ENCODE measurements at places on chromosomes 11 and 22.

DNA sequence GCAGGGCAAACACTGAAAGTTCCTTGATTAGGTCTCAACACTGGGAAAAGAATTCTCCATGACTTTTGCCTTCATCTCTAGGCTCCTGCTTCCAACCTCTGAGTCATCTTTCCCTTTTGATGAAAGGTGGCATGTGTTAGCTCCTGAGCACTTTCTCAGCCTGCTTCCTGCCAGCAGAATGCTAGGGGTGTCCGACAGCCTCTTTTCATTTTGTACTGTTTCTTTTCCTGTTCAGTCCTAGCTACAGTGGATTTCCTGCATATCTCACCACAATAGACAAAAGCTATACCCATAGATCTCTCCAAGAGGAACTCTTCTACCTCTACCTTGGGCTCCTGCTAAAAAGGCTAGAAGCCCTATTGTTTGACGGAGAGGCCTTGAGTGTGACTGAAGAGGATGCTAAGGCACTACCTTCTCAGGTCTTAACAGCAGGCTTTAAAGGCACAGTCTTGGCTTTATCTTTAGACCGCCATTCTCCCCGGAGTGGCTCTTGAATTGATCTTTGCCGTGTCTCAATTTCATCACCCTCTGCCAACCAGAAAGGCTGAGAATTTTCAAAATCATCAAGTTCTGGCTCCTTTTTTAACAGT lies 145.5 kb downstream of the RBFOX2 start:
- no peak for DNase-seq

GRCh38 chr11:55949330-55949729 lies 13.1 kb upstream of the OR5I1 start:
- DNase-seq, result no peak

- DNase-seq, result no peak
Observed at GRCh38 chr22:47775686-47776085, 1013.2 kb downstream of the TBC1D22A start.

GRCh38 chr11:46322759-46323158 lies 24.5 kb upstream of the DGKZ start:
- DNase-seq, result peak; percentile 50

GRCh38 chr11:113627946-113628345 lies 78.2 kb downstream of the TMPRSS5 start:
- DNase-seq, result no peak

DNA sequence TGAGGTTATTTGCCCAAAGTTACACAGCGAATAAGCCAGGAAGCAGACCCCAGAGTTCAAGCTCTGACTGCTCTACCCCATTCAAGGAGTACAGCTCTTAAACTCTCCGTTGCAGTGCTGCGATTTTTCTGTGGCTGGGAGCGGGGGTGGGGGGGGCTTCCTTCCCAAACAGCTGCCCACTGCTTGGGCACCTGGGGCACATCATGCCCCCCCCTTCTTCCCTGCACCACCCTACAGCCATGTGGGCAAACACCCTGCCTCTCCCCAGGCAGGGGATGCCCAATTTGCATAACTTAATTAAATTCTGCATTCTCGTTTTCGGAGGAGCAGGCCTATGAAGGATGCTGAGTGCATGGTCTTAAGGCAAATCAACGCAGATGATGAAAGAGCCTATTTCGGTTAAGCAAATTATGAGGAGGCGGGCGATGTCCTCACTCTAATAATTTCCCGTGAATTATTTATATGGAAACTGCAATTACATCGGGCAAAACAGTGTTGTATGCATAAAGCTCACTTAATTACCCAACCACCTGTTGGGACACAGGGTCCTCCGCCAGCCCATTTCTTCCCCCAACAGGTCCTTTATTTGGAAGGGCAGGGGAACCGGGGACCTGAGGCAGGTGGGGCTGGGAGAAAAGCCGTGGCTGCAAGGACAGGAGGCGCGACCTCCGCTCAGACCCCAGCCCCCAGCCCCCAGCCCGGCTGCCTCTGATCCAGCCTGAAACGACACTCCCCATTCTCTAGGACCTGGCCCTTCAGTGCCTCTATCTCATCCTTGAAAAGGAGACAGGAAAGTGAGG lies 610.5 kb downstream of the BUD13 start:
- DNase-seq, result no peak

DNA sequence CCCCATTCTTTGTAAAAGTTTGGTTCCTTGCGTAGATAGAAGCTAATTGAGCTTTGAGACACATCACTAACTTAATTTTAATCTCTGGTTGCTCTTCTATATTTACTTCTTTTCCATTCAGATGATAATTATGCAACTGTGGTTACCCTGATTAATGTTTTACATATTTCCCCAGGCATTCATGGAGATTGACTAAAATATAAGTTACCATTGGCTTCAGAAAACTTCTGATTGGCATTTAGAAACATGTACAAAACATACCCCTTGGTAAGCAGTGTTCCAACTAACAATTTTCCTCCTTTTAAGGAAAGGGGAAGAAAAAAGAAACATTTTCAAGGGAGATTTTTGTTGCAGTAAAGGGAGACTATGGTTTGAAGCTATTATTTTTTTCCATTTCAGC lies 43.9 kb downstream of the FAT3 start:
- no peak for DNase-seq

GRCh38 chr11:86061483-86062205 lies 7.2 kb downstream of the PICALM start:
- no peak for DNase-seq

GRCh38 chr11:1763336-1763795 lies 361 bp downstream of the CTSD start:
- no peak for DNase-seq

GRCh38 chr11:73216465-73216864 lies 1.6 kb upstream of the P2RY2 start:
- no peak for DNase-seq

DNA sequence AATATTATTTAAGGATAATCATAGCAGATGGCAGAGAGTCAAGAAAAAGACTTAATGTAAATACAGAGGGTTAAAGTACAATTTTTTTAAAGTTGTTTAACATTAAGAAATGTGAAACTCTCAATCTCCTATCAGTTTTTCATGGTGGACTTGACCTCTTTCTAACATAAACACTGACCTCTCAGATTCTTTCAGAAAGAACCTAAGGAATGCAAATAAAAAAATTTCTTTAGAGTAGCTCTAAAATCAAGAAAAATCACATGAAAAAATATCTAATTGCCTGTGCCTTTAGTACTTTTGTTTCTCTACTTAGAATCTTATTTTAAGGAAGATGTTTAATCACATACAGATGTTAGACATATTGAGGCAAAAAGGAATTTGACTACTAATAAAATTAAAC lies 12.9 kb downstream of the RNF141 start:
- DNase-seq, result no peak

- DNase-seq, result no peak
Observed at GRCh38 chr11:28836285-28837081, 728.3 kb downstream of the METTL15 start.

- no peak for DNase-seq
Observed at GRCh38 chr22:29782061-29782845, 15.1 kb downstream of the UQCR10 start.

DNA sequence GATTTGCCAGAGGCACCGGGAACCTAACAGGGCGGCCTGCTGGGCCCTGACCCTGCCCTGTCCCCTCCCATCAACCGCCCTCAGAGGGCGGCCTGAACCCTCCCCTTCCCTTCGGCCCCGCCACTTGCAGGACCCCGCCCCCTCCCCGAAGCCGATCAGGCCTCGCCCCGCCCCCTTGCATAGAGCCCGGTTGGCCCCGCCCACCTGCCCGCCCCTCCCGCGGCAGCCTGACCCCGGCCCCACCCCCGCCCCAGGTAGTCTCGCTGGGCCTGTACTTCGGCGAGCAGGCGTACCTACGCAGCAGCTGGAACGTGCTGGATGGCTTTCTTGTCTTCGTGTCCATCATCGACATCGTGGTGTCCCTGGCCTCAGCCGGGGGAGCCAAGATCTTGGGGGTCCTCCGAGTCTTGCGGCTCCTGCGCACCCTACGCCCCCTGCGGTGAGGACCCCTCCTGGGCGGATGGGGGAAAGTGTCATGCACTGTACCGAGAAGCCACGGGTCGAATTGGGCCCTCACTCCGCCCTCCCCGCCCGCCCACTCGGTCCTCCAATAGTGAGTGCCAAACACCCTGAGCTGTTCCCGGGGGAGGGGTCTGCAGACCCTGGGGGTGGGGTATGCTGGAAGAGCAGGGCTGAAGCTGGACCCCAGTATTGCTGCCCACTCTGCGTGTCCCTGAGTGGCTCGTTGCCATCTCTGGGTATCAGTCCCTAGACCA lies 94.1 kb downstream of the CACNA1I start:
- peak; percentile 44 for DNase-seq

DNA sequence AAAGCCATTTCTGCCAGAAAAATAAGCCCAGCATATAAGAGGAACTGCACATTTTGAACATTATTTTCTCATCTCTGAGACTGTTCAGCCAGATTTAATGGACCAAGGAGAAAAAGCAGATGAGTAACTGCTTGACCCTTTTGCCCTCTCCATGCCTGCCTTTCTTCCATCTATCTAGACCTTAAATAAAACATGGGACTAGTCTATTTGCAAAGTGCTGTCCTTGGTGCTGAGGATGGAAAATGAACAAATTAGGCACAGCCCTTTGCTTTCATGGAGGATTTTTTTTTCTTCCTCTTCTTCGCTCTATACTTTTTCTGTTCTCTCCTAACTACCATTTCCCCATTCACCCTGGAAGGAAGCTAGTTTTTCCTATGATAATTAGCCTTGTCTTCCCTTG lies 361.3 kb downstream of the GRM5 start:
- DNase-seq, result no peak

DNA sequence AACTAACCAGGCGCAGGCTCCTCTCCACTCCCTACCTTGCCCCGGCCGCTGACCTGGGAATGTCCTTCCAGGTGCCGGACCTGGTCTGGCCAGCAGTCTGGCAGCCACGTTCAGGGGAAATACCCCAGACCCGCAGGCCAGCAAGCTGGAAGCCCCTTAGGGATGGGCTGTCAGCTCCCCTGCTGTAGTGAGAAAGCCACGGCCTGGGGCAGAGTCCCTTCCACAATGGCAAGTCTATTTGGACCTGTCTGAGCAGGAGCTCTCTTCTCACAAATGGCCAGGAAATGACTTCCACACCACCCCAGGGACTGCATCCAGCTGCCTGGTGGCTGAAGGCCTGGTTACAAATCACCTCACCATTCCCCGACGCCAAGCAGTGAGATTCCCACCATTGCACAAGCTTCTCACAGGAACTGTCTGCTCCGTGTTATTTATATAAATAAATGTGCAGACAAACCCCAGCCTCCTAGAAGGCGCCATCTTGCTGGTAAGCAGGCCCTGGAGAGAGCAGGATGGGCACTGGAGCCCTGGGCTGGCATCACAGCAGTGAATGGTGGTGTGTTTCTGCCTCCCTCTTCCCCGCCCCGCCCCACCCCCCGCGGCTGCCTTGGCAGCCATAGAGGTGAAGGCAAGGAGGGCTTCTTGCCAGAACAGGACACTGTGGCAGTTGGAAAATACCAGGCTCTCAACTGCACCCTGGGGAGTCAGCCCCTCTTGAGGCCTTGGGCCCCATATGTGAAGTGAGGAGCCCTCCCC lies 23.7 kb downstream of the RSPH14 start:
- DNase-seq, result no peak

- DNase-seq, result peak; percentile 28
Observed at GRCh38 chr11:7278314-7278917, 26.7 kb downstream of the SYT9 start.

GRCh38 chr11:1738380-1738779 lies 12.0 kb downstream of the IFITM10 start:
- no peak for DNase-seq

GRCh38 chr22:45786726-45787125 lies 115.1 kb downstream of the ATXN10 start:
- DNase-seq, result no peak

DNA sequence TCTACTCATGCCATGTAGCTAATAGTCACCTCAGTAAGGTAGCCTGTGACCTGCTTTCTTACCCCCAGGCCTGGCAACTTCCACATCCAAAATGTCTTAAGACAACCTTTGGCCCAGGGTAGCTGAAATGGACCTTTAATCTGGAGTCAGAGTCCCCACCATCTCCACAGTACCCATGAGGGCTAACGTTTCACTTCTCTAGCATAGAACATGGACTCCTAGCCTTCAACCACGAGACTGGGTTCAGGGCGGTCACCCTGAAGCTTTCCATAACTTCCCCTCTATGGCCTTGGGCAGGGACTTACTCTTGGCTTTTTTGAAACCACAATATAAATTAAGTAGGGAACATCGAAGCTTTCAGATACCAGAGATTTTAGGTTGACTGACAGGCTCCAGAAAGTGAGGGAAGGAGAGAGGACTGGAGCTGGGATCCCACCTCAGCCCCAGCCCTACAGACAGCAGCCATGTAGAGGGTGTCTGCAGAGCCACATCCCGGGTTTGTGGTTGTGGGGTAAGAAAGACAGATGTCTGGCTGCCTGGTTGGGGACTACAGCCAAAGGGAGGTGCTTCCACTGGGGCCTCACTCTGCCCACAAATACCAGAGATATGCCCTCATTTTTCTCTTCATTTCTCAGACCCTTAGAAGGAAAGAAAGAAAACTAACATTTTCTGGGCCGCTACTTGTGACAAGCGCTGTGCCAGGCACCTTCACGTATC lies 2.6 kb downstream of the TBC1D10A start:
- peak; percentile 63 for DNase-seq

- no peak for DNase-seq
Observed at GRCh38 chr11:65880844-65881421, 1.3 kb downstream of the CTSW start.

DNA sequence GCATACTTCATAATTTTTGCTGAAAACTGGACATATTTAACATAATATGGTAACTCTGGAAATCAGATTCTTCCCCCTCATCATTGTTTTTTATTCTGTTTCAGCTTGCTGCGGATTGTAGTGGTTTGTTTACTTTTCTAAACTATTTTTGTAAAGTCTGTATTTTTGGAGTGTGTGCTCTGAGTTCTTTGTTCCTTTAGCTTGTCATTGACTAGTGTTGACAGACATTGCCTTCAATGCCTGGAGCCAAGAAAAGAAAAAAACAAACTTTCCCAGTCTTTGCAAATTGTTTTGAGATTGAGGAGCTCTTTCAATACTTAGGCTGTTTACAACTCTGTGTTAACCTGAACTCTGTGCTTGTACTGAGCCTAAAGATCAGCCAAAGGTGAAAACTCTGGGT lies 137.3 kb upstream of the CEP126 start:
- no peak for DNase-seq

GRCh38 chr22:22787786-22788459 lies 99.7 kb upstream of the IGLL5 start:
- DNase-seq, result peak; percentile 60

DNA sequence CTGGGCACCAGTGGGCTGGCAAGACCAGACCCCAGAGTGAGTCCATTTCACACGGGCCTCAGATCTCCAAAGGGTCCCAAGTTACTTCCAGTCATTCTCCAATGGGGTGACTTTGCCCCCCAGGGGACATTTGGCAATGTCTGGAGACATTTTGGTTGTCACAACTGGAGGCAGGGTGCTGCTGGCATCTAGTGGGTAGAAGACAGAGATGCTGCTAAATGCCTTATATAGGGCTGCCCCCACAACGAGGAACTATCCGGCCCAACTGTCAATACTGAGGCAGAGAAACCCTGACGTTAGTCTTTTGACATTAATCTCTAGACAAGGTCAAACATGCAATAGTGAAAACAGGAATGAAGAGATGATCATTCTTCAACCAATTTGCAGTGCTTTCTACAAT lies 6.4 kb downstream of the RTN4RL2 start:
- DNase-seq, result no peak

GRCh38 chr22:23192133-23192532 lies 11.8 kb downstream of the BCR start:
- no peak for DNase-seq

- no peak for DNase-seq
Observed at GRCh38 chr11:44542372-44542771, 23.1 kb upstream of the CD82 start.

All from hematopoietic multipotent progenitor cell treated with erythropoietin and hydrocortisone succinate and interleukin-3 and kit ligand, for 8 days (in vitro differentiated cells).